ENCODE measurements at places on chromosomes 16 and 17.

- DNase-seq, result no peak
Measured at GRCh38 chr17:42304187-42305030, 16.1 kb downstream of the STAT5A start.

GRCh38 chr17:10018461-10018891 is 113.4 kb upstream of the RCVRN start:
- DNase-seq, result no peak

- no peak for DNase-seq
Measured at GRCh38 chr16:22356930-22357634, 17.3 kb downstream of the CDR2 start.

DNA sequence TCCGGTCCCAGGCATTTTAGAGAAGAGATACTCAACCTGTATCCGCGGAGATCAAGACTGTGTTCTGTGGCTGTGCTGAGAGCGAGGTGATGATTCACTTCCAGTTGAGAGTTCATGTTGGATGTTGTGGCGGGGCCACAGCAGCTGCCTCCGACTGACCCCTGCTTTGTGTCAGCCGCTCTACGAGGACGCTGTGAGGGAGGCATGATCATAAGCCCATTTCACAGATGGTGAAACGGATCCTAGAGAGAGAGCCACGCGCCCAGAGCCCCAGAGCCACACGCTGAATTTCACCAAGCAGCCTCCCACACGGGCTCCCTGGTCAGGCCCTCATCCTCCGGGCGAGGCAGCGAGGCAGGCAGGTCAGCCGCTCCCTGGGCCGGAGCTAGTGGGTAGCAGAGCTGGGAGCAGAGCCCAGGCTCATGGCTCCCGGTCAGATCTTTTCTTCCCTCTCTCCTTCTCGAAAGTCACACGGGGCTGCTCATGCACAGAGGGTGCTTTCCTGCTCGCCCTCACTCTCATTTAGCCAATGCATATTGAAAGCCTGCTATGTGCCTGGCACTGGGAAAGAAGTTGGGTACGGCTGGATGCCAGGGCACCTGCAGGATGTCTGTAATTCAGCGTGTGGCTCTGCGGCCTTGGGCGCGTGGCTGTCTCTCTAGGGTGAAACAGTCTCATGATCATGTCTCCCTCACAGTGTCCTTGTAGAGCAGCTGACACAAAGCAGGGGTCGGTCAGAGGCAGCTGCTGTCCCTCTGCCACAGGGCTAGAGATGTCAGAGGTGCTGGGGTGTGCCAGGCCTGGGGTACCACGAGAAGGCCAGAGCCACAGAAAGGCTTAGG is 155.6 kb upstream of the CHMP6 start:
- DNase-seq, result no peak

Data from activated CD4-positive, CD25-positive, alpha-beta regulatory T cell treated with anti-CD3 and anti-CD28 coated beads, Interleukin-2, amount 50 U/mL, for 16 hours (primary cell).